Glutamatergic neuron (in vitro differentiated cells): ENCODE measurements at places on chromosomes 7 and 10.

- no peak overlapping the region for H3K27ac ChIP-seq
- DNase-seq: no peak
- no peak overlapping the region for H3K4me3 ChIP-seq
- H3K36me3 ChIP-seq: peaks cover 10% of the 10 kb centered on the region
Observed at GRCh38 chr7:132243463-132243862, 332.8 kb downstream of the PLXNA4 start.

DNA sequence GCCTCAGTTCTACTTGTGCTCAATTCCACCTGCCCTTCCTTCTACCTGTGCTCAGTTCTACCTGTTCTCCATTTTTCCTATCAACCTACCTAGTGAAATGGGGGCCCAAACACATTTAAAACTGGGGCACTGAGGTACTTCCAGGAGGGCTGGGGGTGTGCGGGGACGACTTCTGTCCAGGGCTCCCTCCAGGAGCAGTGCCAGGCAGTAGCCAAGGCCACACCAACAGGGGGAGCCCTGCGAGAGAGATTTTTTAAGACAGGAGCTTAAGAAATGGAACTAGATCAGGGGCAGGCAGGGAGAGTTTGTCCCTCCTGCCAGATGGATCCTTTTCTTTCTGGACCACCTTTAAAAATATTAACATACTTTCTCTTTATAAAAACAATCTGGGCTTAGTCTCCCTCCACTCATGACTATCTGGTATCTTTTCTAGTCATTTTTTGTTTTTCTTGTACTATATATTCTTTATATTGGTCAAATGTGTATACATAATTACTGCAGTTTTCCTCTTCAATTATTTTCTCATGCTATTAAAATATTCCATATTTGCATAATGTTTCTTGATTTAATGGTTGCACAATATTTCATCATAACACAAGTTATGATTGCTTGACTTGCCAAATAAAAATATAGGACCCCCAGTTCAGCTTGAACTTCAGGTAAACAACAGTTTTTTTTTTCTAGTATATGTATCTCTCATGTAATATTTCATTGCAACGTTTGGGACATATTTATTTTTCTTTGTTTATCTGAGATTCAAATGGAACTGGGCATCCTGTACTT, 47.3 kb upstream of the INSYN2A start:
- no peaks in the 10 kb centered on the region for H3K36me3 ChIP-seq
- DNase-seq: peak; percentile 78
- H3K4me3 ChIP-seq: no peak overlapping the region
- no peak overlapping the region for H3K27ac ChIP-seq
- peaks cover 8% of the 10 kb centered on the region for H3K4me1 ChIP-seq

DNA sequence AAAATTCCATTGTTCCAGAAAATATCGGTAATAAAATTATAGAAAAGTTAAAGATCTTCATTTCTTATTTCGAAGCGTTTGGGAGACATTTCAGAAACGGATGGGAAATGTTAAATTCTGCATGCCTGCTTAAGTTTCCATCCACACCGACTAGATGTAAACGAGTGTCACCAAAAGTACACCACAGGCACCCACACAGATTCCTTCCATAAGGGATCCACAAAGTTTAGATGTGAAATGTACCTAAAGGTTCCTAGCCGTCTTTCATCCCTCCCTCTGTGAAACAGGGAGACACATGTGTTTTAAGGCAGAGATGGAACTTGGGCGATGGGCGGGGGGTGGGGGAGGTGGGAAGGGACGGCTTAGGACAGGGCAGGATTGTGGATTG, 621 bp upstream of the CAV1 start:
- peak overlapping the region; percentile 56 for H3K4me3 ChIP-seq
- no peaks in the 10 kb centered on the region for H3K36me3 ChIP-seq
- no peak overlapping the region for H3K27ac ChIP-seq

DNA sequence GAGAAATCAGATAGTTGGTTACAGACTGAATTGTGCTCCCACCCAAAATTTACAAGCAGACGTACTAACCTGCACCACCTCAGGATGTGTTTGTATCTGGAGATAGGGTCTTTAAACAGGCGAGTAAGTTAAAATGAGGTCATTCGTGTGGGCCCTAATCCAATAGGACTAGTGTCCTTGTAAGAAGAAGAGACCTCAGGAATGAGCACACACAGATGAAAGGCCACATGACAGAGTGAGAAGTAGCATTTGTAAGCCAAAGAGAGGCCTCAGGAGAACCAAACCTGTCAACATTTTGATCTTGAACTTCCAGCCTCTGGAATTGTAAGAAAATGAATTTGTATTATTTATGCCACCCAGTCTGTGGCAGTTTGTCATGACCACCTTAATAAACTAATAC, 149.5 kb upstream of the VWC2 start:
- no peaks in the 10 kb centered on the region for H3K4me1 ChIP-seq

- DNase-seq: no peak
- H3K27me3 ChIP-seq: no peaks in the 10 kb centered on the region
- peaks cover 10% of the 10 kb centered on the region for H3K4me1 ChIP-seq
- H3K27ac ChIP-seq: no peak overlapping the region
- H3K4me3 ChIP-seq: no peak overlapping the region
Observed at GRCh38 chr7:107025449-107026103, 18.9 kb upstream of the PRKAR2B start.

DNA sequence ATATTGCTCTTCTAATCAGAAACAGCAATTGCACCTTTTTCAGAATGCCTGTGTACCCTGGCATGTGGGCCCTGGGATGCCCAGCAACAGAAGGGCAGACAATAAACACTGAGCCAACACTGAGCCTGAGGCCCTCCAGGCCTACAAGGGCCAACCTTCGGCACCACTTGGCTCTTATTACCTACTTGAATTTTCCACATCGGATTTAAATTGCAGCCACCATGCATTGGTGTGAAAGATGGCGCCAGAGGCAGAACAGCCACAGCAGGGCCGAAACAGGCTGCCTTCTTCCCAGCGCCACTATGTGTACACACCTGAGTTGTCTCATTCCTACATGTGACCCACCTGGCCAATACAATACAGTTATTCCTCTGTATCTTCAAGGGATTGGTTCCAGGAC, 51.4 kb upstream of the EZH2 start:
- H3K27me3 ChIP-seq: no peaks in the 10 kb centered on the region
- DNase-seq: no peak
- peaks cover 21% of the 10 kb centered on the region for H3K4me1 ChIP-seq
- H3K27ac ChIP-seq: no peak overlapping the region

- H3K27me3 ChIP-seq: peaks cover 22% of the 10 kb centered on the region
- H3K27ac ChIP-seq: peak within 1 kb of the TSS; percentile 99
- H3K4me1 ChIP-seq: peaks cover 21% of the 10 kb centered on the region
- peak; percentile 65 for DNase-seq
Observed at GRCh38 chr7:151059367-151060112, at the start of gene SLC4A2. Gene SLC4A2 (plus strand): TSS chr7:151059589. CDS start chr7:151061988, 2,399 bp downstream.

GRCh38 chr10:126749015-126749655, 78.6 kb upstream of the C10orf90 start:
- H3K27ac ChIP-seq: no peak overlapping the region
- H3K4me1 ChIP-seq: no peaks in the 10 kb centered on the region
- H3K27me3 ChIP-seq: peaks cover 2% of the 10 kb centered on the region
- no peak overlapping the region for H3K4me3 ChIP-seq

GRCh38 chr10:24718031-24718855, 5.4 kb downstream of the ARHGAP21 start:
- peaks cover 5% of the 10 kb centered on the region for H3K27me3 ChIP-seq
- H3K4me1 ChIP-seq: peaks cover 11% of the 10 kb centered on the region
- no peak for DNase-seq
- H3K27ac ChIP-seq: no peak overlapping the region
- no peak overlapping the region for H3K4me3 ChIP-seq

DNA sequence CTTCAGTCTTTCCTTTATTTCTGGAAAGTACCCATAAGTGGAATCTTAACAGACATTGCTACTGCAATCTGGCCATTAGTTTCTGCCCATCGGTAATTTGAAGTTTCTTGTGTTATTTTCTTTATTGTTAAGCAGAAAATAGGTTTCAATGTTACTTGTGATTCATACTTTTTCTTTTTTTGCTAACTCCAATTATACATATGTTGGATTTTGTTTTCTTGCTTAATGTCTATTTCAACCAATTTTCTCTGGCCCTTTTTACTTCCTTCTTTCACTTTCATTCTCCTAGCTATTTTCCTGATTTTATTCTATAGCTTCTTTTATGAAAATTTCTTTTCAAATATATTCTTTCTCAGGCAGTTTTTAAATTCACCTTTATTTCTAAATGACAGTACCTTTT, 457.4 kb downstream of the TCERG1L start:
- DNase-seq: no peak
- H3K4me1 ChIP-seq: no peaks in the 10 kb centered on the region
- H3K27ac ChIP-seq: no peak overlapping the region
- H3K36me3 ChIP-seq: peaks cover 10% of the 10 kb centered on the region
- H3K4me3 ChIP-seq: no peak overlapping the region
- no peaks in the 10 kb centered on the region for H3K27me3 ChIP-seq

DNA sequence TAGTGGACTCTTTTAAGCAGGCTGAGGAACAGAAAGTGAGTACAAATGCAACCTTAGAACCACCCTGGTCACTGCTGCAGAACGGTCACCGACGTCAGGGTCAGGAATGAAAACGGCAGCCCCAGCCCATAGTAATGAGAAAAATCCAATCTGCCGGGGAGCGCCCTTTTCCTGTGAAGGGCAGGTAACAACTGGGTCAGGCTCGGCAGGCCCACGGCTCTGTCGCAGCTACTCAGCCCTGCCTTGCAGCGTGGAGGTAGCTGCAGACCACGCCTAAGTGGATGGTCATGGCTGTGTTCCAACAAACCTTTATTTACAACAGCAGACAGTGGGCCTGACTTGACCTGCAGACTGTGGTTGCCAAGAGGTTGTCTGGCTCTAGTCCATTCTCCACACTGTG, 563.2 kb downstream of the DNAJB6 start:
- no peak for DNase-seq
- peaks cover 14% of the 10 kb centered on the region for H3K4me1 ChIP-seq
- H3K36me3 ChIP-seq: peaks cover 12% of the 10 kb centered on the region

GRCh38 chr7:151736403-151736909, 140.5 kb downstream of the PRKAG2 start:
- peaks cover 16% of the 10 kb centered on the region for H3K4me1 ChIP-seq
- no peak overlapping the region for H3K4me3 ChIP-seq
- peaks cover 4% of the 10 kb centered on the region for H3K27me3 ChIP-seq
- H3K27ac ChIP-seq: no peak overlapping the region
- H3K36me3 ChIP-seq: no peaks in the 10 kb centered on the region
